ENCODE measurements at places on chromosomes 5 and 9. TPM values are rescaled to one million over a fixed set of nuclear protein-coding genes. Genes with fewer than 3 reads are reported as not detected.

Gene C9
- not detected for total RNA-seq

GRCh38 chr9:97889941-97890887 lies 32.1 kb downstream of the TRMO start:
- H3K4me3 ChIP-seq = no peak overlapping the region
- peak overlapping the region; percentile 19 for H3K27ac ChIP-seq
- peak; percentile 62 for DNase-seq
- H3K4me1 ChIP-seq = peaks cover 4% of the 10 kb centered on the region
- H3K36me3 ChIP-seq = peaks cover 3% of the 10 kb centered on the region

Gene EDIL3
- total RNA-seq = not detected

Gene PRDM12
- total RNA-seq = not detected

DNA sequence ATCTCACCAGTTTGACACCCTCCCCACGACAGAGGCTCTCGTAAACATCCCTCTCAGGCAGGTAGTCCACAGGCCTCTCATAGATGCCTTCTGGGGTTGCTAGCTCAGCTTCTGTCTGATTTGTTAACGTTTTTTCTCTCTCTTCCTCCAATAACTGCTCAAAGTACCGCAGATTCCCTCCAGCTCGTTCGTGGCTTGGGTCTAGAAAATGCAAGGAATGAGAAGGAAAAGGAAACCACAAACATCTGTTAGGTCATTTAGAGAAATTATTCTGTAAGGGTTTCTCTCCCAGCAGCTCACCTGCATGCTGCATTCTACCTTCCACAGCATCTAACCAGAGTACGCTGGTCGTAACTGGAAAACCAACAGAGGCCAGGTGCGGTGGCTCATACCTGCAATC lies 18.5 kb downstream of the P4HA2 start:
- H3K4me3 ChIP-seq = no peak overlapping the region
- no peaks in the 10 kb centered on the region for H3K36me3 ChIP-seq
- H3K27ac ChIP-seq = no peak overlapping the region

DNA sequence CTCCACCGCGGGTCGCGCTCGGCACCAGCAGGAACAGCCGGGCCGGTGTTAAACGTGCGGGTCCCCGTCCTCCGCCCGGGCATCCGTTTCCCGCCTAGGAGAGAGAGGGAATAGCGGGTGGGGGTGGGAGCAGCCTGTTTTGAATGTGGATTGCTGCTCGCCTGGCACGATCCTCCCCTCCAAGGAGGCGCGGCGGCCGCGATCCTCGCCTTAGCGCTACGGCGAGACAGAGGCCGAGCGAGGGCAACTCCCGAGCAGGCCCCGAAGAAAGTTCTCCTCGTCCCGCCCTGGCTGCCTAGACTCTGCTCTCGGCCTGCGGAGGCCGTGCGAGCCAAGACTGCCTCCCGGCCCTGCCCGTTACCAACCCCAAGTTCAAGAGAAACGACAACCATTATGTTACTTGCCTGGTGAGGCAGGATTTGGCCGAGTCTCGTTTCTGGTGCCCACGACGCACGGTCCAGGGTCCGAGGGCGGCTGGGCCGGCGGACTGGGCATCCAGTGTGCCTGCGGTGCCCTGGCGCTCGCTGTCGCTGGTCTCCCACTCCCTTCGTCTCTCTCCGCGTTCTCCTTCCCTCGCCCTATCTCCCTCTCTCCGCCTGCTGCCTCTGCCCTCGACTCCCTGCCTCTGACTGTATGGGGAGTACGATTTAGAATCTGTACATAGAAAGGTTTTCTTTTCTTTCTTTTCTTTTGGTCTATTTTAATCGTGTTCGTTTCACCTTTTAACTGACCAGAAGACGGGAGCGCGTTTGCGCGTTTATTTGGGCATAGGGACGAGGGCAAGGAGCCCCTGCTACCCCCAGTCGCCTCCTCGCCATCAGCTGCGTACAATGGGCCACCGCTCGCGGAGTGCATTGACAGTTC lies 724 bp downstream of the NR2F1-AS1 start:
- peaks cover 16% of the 10 kb centered on the region for H3K4me1 ChIP-seq
- no peak overlapping the region for H3K27ac ChIP-seq
- no peak overlapping the region for H3K4me3 ChIP-seq
- peaks cover 46% of the 10 kb centered on the region for H3K27me3 ChIP-seq
- peaks cover 4% of the 10 kb centered on the region for H3K36me3 ChIP-seq

DNA sequence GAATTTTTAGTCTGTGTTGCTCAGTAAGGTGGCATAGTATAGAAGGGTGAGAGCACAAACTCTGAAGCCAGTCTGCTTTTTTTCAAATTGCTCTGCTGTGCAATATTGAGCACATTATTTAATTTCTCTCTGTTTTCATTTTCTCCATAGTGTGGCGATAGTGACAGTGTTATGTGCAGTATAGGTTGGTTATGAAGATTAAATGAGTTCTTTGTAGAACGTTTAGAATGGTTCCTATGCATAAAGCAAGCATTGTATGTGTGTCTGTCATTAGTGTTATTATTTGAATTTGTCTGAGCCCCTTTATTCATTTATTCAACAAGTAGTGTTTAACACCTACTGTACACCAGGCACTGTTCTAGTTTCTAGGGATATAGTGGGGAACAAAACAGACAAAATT lies 9.2 kb downstream of the PRR16 start:
- no peak overlapping the region for H3K4me3 ChIP-seq
- H3K27me3 ChIP-seq = no peaks in the 10 kb centered on the region
- no peak overlapping the region for H3K27ac ChIP-seq
- no peak for DNase-seq
- H3K36me3 ChIP-seq = no peaks in the 10 kb centered on the region
- no peaks in the 10 kb centered on the region for H3K4me1 ChIP-seq

GRCh38 chr9:9045572-9045971 lies 1246.0 kb upstream of the DMAC1 start:
- H3K4me3 ChIP-seq = no peak overlapping the region
- no peak for DNase-seq
- H3K27ac ChIP-seq = no peak overlapping the region

GRCh38 chr5:52694648-52695047 lies 93.1 kb upstream of the ITGA1 start:
- H3K27ac ChIP-seq = peak overlapping the region; percentile 14
- H3K4me1 ChIP-seq = peaks cover 7% of the 10 kb centered on the region
- H3K36me3 ChIP-seq = peaks cover 4% of the 10 kb centered on the region
- no peak for DNase-seq
- no peaks in the 10 kb centered on the region for H3K27me3 ChIP-seq

Gene RAB3C
- 0.03 TPM for total RNA-seq

DNA sequence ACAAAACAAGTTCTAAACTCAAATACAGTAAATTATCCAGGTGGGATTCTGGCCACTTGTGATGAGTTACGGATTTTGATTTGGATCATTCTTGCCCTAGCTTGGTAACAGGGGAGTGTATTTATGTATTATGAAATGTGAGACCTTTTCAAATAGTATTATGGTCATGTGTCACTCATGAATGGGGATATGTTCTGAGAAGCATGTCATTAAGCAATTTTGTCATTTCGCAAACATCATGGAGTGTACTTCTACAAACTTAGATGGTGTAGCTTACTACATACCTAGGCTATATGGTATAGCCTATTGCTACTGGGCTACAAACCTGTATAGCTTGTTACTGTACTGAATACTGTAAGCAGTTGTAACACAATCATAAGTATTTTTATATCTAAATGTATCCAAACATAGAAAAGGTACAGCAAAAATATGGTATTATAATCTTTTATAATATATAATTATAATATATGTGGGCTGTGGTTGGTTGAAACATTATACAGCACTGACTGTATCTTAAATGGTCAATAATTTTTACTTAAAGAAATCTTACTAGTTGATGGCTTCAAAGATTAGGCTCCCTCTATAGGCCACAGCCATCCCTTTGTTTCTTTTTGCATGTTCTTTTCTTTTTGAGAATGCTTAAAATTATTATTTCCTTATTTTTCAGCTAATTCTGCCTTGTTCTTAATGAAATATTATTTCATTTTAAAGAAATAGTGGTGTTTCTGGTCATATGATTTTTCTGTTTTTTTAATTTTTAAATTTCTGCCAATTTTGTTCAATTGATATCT lies 128.4 kb downstream of the MAST4 start:
- H3K27ac ChIP-seq = no peak overlapping the region
- H3K36me3 ChIP-seq = peaks cover 2% of the 10 kb centered on the region
- DNase-seq = no peak
- no peak overlapping the region for H3K4me3 ChIP-seq

DNA sequence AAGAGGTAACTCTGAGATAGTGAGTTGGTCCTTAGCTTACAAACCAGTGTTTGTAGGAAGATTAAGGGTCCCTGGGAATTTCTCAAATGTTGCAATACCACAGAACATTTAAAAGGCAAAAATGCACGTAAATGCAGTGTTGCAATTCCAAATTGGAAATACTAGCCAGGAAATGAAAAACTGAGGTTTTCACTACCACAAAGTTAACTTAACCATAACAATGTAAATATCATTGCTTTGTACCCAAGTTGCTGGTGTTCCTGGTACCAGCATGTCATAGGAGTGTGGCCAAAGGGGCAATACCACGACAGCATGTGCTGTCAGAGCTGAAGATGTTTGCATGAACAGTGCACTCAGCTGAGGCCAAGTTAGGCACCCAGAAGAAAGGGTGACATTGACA lies 382.9 kb downstream of the GLIS3 start:
- H3K4me3 ChIP-seq = no peak overlapping the region
- no peaks in the 10 kb centered on the region for H3K4me1 ChIP-seq
- peaks cover 17% of the 10 kb centered on the region for H3K27me3 ChIP-seq
- peaks cover 2% of the 10 kb centered on the region for H3K36me3 ChIP-seq

- H3K4me3 ChIP-seq = no peak overlapping the region
- no peaks in the 10 kb centered on the region for H3K36me3 ChIP-seq
- H3K27me3 ChIP-seq = no peaks in the 10 kb centered on the region
Measured at GRCh38 chr9:137511758-137512463, 38.3 kb downstream of the PNPLA7 start.

GRCh38 chr5:102388235-102388634 lies 92.2 kb upstream of the SLCO4C1 start:
- no peak for DNase-seq
- H3K27ac ChIP-seq = no peak overlapping the region
- H3K27me3 ChIP-seq = no peaks in the 10 kb centered on the region
- H3K36me3 ChIP-seq = no peaks in the 10 kb centered on the region
- H3K4me3 ChIP-seq = no peak overlapping the region
- H3K4me1 ChIP-seq = no peaks in the 10 kb centered on the region

- no peak for DNase-seq
- peaks cover 7% of the 10 kb centered on the region for H3K36me3 ChIP-seq
- H3K27ac ChIP-seq = peak overlapping the region; percentile 42
- peaks cover 7% of the 10 kb centered on the region for H3K4me1 ChIP-seq
- no peak overlapping the region for H3K4me3 ChIP-seq
Measured at GRCh38 chr5:65059681-65060598, 291.2 kb downstream of the CWC27 start.

- no peak for DNase-seq
- H3K4me1 ChIP-seq = peaks cover 64% of the 10 kb centered on the region
- H3K27me3 ChIP-seq = no peaks in the 10 kb centered on the region
- H3K36me3 ChIP-seq = no peaks in the 10 kb centered on the region
- peak overlapping the region; percentile 98 for H3K27ac ChIP-seq
- peak overlapping the region; percentile 84 for H3K4me3 ChIP-seq
Measured at GRCh38 chr9:35659340-35659739, 1.2 kb downstream of the CCDC107 start.

Gene KIF4B
- total RNA-seq = not detected

DNA sequence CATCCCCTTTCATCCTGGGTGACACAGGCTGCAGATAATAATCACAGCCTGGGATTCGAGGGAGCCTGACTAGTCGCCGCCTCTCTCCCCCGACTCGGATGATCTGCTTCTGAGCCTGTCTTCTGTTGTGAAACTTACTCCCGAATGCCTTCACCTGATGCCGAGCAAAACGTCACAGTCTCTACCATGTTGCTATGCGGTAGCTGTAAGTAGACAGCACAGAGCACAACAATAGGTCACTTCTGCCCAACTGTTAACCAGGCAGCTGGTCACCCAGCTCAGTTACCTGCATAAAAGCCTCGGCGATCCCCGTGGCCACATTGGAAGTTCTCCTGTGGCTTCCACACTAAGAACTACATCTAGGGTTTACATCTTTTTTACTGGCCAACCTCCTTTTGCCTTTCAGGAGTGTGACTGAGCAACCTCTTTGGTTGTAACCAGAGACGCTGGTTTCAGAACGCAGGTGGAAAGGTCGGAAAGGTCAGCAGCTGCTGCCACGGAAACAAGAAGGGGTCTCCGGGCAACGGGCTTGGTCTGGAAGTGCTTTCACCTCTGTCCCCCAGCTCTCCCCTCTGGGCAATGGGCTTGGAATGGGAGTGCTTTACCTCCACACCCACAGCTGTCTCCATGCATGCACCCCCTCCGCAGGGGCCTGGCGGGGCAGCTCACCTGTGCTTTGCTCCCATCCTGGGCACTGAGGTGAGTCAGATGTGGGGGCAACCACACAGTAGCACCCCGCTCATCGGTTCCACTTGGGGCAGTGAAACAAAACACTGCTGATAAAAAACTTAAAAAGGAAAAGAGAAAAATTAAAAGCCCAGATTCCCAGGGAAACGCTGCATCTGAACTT lies 7.6 kb upstream of the PPP1R26 start:
- no peak overlapping the region for H3K27ac ChIP-seq
- peaks cover 25% of the 10 kb centered on the region for H3K4me1 ChIP-seq
- DNase-seq = no peak
- H3K27me3 ChIP-seq = peaks cover 2% of the 10 kb centered on the region
- H3K36me3 ChIP-seq = no peaks in the 10 kb centered on the region

- no peak overlapping the region for H3K4me3 ChIP-seq
- H3K36me3 ChIP-seq = peaks cover 4% of the 10 kb centered on the region
- H3K4me1 ChIP-seq = peaks cover 18% of the 10 kb centered on the region
- no peaks in the 10 kb centered on the region for H3K27me3 ChIP-seq
- DNase-seq = no peak
Measured at GRCh38 chr9:126450668-126451205, 124.1 kb downstream of the MVB12B start.

DNA sequence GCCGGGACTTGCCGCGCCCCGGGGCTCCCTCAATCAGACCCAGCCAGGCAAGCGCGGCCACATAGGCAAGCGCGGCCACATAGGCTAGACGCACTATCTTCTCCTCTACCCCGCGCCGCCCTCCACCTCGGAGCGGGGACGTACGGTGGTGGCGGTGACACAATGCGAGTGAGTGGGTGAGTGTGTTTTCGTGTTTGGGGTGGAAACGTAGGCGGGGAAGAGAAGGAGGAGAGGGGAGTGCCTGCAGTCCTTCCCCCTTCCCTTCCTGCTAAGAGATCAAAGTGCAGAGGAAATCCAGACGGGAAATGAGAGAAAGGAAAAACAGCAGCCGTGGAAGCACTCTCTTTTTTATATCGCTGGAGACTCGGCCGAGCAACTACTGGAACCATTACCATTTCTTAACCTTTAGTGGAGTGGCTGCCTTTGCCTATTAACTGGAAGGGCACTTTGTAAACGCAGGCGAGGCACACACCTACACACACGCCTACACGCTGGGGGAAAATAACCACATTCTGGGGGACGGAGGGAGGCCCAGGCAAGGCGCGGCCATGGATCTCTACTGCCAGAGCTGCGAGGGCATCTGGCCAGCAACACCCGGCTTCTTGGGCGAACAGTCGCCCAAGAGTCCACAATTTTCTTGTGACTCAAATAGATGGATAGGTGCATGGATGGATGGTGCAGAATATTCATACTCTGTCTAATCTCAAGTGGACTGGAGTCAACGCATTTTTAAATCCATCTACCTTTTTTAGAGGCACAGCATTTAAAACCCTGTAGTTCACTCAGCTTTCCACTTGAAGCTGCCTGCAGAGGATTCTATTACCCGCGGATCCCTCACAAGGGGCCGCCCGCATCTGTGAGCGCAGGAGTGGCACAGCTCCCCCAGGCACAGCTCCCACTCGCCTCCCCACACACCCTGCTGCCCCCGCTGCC lies 2.1 kb downstream of the EDIL3 start:
- H3K27me3 ChIP-seq = peaks cover 48% of the 10 kb centered on the region
- no peak overlapping the region for H3K27ac ChIP-seq
- H3K4me1 ChIP-seq = peaks cover 4% of the 10 kb centered on the region
- peaks cover 5% of the 10 kb centered on the region for H3K36me3 ChIP-seq
- no peak overlapping the region for H3K4me3 ChIP-seq
- DNase-seq = no peak

GRCh38 chr5:123440456-123441181 lies 17.4 kb upstream of the CEP120 start:
- no peak overlapping the region for H3K27ac ChIP-seq
- peaks cover 5% of the 10 kb centered on the region for H3K4me1 ChIP-seq

Data from T-helper 17 cell (primary cell).